Stimulated activated CD8-positive, alpha-beta memory T cell treated with anti-CD3 and anti-CD28 coated beads, Interleukin-7, amount 100 ng/mL, for 1 hour (primary cell): ENCODE measurements at places on chromosomes 1 and 21.

GRCh38 chr1:12480748-12481362 is 137.2 kb downstream of the DHRS3 start:
- DNase-seq: no peak

GRCh38 chr1:15483971-15484370 is 8.1 kb downstream of the CELA2B start:
- DNase-seq: no peak

DNA sequence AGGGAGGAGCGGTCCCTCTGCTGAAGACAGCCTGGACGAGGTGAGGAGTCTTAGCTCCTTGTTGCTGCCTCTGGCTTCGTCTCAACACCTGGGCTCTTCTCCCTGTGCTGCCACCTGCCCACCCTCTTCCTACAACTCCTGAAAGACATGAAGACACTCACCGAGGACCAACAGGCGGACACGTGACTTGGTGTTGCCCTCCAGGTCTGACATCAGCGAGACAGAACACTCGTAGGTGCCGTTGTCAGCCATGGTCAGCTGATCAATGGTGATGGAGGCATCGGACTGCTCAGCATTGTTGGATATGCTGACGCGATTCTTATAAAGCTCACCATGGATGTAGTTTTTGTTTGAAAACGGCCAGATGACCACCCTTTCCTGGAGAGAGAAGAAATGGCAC is 21.4 kb downstream of the GPA33 start:
- no peak for DNase-seq

DNA sequence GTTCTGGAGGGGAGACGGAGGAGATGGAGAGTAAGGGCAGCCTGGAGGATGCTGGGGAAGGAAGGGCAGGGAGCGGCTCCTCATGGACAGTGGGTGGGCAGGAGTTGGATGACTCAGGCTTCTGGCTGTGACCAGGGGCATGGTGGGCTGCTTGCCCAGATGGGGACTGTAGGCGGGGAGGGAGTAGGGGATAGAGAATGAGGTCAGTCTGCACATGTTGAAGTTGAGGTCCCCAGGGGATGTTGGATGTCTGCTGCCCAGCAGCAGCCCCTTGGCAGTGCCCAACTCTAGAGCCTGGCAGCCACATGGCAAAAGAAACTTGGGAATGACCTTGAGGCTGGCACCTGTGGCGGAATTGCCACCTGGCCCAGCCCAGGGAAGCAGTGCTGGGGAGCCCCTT is 6.4 kb downstream of the SELENON start:
- no peak for DNase-seq

DNA sequence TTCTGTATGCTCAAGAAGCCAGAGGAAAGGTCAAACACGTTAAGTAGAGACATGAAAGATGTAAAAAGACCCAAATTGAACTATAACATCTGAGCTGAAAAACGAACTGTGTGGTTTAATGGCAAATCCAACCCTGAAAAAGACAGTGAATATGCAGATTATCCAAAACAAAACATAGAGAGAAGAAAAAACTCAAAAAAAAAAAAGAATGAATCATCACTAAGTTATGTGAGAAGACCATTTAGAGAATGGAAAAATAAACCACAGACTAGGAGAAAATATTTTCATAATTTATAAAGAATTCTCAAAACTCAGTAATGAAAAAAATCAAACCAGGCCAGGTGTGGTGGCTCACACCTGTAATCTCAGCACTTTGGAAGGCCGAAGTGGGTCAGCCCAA is 253.3 kb downstream of the PLPP3 start:
- no peak for DNase-seq

- no peak for DNase-seq
These were observed 408.8 kb downstream of the PLA2G4A start for GRCh38 chr1:187237542-187237941.

DNA sequence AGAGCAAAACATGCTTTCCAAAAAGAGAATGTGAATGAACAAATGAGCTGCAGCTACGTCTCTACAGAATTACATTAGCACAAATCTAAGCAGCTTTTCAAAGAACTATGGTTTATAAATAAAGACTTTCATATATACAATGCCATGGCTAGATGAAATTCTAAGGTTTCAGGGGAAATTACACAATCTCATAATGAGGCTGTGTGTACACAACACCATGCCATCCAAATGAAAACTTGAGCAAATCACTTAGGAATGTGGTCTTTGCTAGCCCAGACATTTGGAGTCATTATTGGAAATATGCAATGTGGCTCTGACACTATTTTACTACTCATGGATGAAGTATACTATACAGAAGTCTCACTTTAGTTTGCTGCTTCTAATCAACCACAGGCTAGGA is 37.5 kb downstream of the SPAG17 start:
- DNase-seq: no peak

GRCh38 chr1:151373196-151373595 is 691 bp upstream of the SELENBP1 start:
- no peak for DNase-seq

- DNase-seq: no peak
These were observed 96.5 kb upstream of the CAMK1G start for GRCh38 chr1:209486861-209487593.

- DNase-seq: no peak
These were observed 17.2 kb downstream of the PPT1 start for GRCh38 chr1:40079774-40080400.

DNA sequence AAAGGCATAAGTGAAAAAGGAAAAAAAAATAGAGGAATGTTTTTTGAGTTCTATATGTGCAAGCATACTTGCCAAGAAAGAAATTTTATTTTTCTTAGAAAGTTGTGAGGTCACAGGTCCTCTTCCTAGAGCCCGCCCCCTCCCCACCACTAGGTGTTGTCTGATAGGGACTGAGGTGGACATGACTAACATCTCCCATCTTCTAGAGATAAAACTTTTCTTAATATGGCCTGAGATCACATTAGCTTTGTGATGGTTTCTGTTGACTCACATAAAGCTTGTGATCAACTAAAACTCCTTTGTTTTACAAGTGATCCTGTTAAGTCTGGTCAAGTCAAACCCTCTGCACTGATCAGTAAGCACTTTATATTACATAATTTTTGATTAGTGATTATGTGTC is 33.4 kb upstream of the CITED4 start:
- no peak for DNase-seq
